ENCODE measurements at places on chromosomes 7 and 10.

DNA sequence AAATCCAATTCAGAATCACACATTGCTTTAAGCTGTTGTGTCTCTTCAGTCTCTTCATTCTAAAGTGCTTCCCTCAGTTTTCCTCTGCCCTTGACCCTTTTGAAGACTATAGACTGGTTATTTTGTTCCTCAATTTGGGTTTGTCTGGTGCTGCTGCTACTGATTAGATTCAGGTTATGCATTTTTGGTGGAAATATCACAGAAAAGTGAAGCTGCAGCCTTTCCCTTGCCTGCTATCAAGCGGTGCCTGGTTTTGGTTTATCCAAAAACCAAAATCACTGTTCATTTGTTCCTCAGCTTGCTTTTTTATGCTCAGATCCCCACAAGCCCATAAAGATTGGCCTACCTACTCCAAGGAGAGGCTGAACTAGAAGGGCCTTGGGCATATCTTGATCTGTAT is 55.2 kb downstream of the ELMO1 start:
- DNase-seq, result no peak

- peak; percentile 10 for DNase-seq
These were observed 570 bp downstream of the BMS1 start for GRCh38 chr10:42783181-42783549.

GRCh38 chr7:82393840-82394220 is 49.7 kb downstream of the CACNA2D1 start:
- no peak for DNase-seq

DNA sequence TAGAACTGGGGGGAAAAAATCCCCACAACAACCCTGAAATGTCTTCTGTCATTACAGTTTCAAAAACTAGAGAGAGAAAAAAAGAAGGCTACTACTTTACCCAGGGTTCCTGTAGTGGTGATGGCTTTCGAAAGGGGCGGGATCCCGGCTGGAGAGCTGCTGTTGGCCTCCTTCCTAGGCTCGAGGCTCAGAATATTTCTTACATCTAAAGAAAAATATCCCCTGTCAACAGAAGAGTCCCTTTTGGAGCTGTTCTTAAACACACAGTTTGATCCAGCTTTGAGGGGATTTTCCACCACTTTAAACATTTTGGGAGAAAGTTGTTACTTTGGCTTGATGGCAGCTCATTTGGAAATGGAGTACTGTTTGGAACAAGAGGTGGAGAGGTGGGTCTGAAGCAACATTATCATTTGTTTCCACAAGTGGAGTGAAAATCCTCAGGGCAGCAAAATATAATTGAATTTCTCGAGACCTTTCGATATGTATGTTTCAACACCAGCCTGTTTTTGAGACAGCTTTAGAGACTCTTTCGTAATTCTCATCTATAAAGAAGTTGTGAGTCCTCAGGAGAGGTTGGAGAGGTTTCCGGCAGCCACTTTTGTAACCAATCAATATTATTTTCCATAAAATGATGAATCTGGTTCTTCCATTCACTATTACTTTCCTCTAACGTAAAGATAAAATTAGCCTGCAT is 5.1 kb downstream of the HOXA13 start:
- DNase-seq, result no peak

DNA sequence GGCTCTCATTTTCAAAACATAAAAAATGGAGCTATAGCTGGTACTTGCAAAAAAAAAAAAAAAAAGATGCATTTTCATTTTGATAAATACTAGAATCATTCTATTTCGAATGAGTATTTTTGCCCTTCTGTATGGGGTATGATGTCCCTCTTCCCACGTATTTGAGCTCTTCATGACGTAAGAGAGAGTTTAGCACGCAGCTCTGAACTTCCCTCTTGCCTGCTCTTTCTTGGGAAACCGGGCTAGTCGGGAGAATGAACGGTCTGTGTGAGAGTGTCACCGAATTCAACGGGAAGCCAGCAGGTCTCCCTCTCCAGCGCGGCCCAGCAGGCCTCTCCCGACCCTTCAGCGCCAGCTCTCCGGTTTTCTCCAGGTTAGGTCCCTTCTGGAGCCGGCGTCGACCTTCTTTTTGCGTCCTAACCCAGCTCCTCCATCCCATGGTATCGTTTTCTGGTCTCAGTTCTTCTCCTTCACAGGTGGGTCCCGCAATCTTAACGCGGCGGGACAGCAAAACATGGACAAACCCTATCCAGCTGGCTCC is 159.2 kb upstream of the PITRM1 start:
- no peak for DNase-seq

DNA sequence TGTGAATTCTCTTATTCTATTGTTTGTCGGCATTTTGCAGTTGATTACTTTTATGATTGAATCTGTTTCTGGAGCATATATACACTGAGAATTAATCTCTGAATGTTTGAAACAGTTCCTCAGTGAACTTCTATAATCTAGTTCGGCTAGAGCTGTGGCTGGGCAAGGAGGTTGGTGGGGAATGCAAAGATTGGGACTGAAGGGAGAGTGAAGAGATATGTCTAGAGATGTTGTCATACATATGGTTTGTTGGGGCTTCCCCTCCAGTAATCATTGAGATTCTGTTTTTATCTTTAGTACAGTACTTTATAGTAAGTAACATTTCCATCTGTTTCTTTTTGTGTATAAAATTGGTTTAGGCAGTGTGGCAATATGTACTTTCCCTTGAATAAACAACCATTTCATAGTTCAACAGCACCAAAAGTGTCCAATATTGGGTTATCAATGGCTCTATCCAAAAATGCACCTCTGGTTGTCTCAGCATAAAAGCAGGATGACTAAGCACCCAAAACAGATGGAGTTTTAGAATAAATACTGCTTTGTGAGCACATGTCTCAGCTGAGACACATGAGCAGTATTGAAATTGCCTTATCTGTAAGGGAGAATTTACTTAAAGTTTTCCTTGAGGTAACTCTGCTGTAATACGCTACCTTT is 36.7 kb downstream of the WAC start:
- DNase-seq, result no peak

DNA sequence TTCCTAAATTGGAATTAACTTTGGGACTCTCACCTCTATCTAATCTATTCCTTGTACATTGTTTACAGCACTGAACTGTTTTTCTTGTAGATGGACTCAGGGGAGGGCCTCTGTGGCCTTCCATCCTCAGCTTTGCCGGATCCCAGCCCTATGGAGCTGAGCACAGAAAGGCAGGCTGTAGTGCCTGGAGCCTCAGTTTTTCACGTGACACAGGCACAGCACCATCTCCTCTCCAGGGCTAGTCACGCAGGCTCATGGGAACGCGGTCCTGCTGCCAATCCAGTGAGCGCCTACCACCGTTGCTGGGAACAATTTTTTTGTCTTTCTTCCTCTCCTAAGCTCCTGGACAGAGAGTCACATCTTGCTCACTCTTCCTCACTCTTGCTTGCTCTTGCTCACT is 75.6 kb upstream of the DDC start:
- no peak for DNase-seq

DNA sequence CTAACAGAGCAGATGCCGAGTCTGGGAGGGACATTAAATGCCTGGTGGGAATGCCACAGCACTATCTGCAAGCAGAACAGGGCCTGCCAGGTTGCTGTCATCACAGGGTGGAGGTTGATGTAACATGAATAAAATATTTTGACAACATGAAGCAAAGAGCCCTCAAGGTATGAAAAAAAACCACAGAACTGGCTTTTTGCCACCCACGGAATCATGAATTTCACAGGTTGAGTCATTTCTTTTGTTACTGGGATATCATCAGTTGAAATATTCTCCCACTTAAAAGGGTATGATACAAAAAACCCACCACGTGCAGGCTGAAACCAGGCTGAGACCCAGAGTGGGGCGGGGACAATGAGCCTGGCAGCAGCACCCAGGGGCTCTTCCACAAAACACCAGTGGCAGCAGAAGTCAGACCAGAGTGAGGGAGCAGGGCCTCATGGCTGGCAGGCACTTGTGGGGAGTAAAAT is 220.1 kb downstream of the TNS3 start:
- DNase-seq, result peak; percentile 72

GRCh38 chr10:125062227-125062913 is 98.0 kb downstream of the CTBP2 start:
- no peak for DNase-seq
